Hindlimb muscle (tissue), 1 donor: ENCODE measurements at places on chromosomes 2 and 18.

GRCh38 chr2:989781-990467 lies 39.3 kb downstream of the SNTG2 start:
- DNase-seq: no peak

DNA sequence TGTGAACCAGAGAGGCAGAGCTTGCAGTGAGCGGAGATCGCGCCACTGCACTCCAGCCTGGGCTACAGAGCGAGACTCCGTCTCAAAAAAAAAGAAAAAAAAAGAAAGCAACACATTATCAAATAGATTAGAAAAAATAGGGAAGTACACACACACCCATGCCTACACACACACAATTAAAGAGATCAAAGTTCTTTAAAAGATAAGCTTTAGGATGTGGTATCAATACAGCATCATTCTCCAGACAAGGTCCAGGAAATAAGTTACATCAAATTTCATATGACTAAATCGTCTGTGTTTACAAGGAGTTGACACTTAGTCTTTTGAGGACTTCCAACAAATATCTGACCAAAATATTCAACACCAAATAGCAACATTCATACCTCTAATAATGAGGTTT lies 25.7 kb downstream of the PGAP1 start:
- no peak for DNase-seq

DNA sequence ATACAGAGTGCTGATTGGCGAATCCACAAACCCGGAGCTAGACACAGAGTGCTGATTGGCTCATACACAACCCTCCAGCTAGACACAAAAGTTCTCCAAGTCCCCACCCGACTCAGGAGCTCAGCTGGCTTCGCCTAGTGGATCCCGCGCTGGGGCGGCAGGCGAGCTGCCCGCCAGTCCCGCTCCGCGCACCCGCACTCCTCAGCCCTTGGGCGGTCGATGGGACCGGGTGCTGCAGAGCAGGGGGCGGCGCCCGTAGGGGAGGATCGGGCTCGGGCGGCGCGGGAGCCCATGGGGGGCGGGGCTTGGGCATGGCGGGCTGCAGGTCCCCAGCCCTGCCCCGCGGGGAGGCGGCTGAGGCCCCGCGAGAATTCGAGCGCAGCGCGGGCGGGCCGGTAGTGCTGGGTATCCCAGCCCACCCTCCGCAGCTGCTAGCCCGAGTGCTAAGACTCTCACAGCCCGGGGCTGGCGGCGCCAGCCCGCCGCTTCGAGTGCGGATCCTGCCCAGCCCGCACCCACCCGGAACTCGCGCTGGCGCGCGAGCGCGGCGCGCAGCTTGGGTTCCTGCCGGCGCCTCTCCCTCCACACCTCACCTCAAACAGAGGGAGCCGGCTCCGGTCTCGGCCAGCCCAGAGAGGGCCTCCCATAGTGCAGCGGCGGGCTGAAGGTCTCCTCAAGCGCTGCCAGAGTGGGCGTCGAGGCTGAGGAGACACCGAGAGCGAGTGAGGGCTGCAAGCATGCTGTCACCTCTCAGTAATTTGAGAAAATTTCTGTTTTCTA lies 75.5 kb upstream of the ATP5MC3 start:
- no peak for DNase-seq

DNA sequence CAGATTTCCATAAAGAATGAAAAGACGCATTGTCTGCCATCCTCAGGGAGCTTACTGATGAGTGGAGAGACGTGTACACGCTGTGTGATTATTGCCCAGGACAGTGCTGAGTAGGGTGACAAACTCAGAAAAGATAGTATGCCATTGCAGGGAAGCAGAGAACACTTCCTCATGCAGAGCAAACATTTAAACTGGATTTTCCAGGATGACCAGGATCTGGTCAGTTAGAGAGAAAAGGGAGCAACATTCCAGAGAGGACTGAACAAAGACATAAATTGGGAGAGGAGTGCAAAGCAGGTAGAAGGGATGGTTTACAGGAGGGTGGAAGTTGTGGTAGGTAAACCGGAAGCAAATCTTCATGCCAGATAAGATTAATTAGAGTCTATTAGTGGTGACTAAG lies 2.3 kb downstream of the SLC9A2 start:
- DNase-seq: no peak

DNA sequence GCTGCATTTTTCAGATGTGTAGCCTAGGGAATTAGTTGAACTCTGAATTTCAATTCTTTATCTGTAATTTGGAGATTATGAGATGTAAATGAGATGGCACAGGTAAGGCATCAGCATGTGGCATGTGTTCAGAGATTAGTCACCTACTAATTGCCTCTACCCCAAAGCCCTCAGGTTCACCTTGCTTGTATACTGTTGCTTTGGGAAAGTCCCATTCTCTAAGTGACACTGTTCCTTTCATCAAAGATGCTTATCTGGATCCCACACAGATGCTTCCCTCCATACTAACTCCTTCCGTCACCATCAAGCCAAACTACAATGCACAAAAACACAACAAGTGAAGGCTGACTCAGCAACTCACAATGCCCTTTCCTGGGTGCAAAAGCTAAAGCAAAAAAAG lies 143.7 kb downstream of the LRATD1 start:
- DNase-seq: no peak

- DNase-seq: no peak
Observed at GRCh38 chr2:135230150-135230549, 178.1 kb downstream of the RAB3GAP1 start.

GRCh38 chr2:120272763-120273481 lies 20.3 kb downstream of the RALB start:
- DNase-seq: no peak

- DNase-seq: no peak
Observed at GRCh38 chr2:239762106-239762505, 263.0 kb downstream of the NDUFA10 start.

DNA sequence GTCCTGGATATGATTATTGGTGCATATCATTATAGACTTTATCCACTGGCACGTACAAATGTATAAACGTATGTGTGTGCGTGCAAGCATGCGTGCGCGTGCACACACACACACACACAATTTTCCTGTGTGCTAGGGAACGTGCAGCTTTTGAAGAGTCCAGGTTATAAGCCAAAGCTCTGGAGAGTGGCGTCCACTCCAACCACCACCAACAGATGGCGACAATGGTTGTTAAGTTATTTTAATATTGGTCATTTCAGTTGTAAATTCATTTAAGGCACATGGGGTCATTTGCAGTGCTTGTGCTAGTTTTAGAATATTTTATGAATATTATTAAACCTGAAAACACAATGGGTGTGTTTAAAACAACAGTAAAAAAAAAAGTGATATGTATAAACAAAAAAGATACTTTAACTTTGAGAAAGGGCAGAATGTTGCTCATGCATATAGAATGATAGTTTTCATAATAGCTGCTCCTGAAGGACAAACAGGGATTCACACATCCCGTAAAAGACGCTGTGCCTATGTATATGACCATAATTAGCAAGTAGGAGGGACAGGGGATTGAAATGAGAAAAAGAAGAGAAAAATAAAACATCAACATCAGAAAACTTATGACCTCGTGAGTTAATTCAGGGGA lies 124.2 kb upstream of the ITGB6 start:
- DNase-seq: no peak

GRCh38 chr2:118856330-118856977 lies 9.0 kb upstream of the EN1 start:
- DNase-seq: no peak

DNA sequence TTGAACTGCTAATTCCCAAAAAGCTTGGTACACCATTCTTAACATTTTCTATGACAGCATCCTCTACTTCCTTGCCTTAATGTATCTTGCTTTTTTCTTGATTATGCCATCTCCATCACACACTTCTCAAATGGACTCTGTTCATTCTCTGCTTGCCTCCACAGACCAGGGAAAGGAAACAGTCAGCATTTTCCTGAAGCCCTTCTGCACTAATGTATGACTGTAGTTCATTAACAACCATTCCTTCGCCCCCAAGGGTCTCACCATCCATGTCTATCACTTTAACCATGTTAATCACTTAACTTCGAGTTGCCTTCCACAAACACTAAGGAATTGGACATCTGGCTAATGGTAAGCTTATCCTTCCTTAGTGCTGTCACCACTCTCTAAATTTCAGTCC lies 54.8 kb downstream of the COBLL1 start:
- no peak for DNase-seq

DNA sequence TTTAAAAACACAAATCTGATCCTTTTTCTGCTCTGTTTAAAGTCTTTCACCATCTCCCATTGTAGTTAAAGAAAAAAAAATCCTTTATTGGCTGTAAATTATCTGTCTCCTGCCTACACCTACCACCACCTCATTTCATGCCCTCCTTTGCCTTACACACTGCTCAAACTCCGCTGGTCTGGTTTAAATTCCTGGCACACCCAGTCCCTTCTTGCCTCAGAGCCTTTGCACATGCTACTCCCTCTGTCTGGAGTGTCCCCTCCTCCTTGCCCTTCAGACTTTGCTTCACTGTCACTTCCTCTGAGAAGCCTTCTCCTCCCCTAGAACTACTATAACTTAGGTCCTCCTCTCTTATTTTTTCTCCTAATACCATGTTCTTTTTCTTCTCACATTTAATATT lies 49.6 kb downstream of the OSBPL6 start:
- no peak for DNase-seq

DNA sequence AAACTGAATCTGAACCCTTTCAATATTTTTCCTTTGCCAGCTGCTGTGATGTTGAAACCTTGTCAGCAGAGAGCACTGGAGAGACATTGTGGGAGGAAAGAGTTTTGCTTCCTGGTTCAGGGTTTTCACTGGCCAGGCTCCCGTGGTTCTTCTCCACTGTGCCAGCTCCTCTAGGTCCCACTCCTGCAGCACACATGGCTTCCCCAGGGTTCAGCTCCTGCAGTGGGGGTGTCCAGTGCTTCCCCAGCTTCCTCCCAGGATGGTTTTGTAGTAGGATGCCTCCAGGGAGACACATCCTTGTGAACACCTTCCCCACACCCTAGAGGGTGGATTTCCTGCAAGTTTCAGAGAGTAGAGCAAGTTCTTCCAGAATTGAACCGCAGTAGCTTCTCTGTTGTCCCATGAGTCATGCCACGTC lies 24.0 kb upstream of the SULT1C3 start:
- DNase-seq: no peak

GRCh38 chr18:45503990-45504389 lies 111.3 kb upstream of the SLC14A2 start:
- DNase-seq: no peak

GRCh38 chr2:20067992-20068584 lies 16.7 kb upstream of the LAPTM4A start:
- DNase-seq: no peak

- no peak for DNase-seq
Observed at GRCh38 chr2:132824716-132825115, 154.7 kb upstream of the LYPD1 start.

DNA sequence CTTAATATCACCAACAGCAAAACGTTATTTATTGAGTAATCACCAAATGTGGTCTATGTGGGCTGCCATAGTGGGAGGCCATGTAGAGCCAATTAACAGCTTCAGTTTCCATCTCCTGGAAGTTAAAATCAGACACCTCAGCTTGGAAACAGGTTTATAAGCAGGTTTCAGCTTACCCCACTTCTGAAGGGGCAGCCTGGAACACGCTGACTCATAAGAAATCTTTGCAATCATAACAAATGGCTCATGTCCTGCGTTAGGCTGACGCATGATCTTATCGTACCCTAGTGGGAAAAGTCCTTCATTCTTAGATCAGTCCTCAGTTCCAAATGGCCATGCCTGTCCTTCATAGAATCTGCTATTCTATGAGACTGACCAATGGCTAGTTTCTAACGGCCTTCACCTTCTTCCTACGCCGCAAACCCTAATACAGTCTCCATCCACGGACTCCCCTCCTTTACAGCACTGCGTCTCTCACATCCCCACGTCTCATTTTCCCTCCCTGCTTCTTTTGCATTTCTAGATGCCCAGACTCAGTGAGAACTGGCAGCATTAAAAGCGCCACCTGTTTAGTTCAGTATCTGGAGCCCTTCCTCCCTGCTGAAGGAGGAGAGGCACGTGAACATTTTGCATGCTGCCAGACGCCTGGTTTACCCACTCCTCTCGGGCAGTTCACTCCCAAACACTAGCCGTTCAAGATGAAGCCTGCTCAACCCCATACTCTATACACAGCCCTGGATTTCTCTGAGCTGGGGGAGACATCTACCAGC lies 24.2 kb upstream of the BZW1 start:
- no peak for DNase-seq

DNA sequence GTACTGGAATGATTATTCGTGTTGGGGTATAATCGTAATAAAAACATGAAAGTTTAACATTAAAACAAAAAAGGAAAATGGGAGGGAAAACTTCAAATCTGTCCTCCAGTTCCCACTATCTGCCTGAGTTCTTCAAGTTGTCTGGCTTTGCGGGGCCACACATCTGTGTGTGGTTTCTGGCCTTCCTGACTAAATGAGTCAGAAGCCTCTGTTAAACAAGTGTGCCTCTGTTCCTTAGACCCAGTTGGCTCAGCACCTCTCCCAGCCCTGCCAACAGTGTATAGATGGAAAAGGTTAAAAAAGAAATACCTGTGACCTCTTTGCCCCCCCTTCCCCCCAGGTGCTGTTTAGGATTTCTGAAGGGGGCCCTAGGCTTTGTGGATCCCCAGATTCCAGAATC lies 30.2 kb downstream of the XDH start:
- DNase-seq: no peak

GRCh38 chr2:166230024-166230723 lies 102.4 kb upstream of the SCN1A start:
- DNase-seq: no peak

GRCh38 chr2:143473216-143473615 lies 344.0 kb downstream of the ARHGAP15 start:
- DNase-seq: no peak

DNA sequence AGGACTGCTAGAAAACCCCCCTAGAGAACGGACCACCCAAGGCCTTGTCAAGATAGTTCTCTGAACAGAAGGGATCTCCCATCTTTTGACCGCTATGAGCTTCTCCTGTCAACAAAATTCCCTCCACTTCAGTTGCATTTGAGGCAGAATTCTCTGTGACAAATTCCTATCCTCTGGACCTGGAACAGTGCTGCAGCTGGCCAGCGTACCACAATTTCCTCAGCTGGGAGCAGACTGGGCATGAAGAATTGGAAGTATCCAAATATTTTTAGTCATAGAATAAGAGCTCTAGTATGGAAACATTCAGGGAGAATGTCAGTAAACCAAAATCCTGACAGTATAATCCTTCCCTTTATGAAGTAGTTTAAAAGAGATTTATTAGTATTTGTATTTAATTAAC lies 147.1 kb upstream of the BOD1L2 start:
- DNase-seq: no peak

- DNase-seq: no peak
Observed at GRCh38 chr2:225276207-225276606, 123.3 kb upstream of the NYAP2 start.

GRCh38 chr2:199470672-199471442 lies 13.1 kb upstream of the SATB2 start:
- DNase-seq: no peak
